Neural cell (in vitro differentiated cells): ENCODE measurements at places on chromosomes 1 and 21. TPM values are rescaled to one million over a fixed set of nuclear protein-coding genes. Genes with fewer than 3 reads are reported as not detected.

IL19 gene
- polyA plus RNA-seq, result not detected in 2 replicates

GJA9 gene
- not detected in 2 replicates for polyA plus RNA-seq

DCDC2B gene
- not detected in 2 replicates for polyA plus RNA-seq

C4BPA gene
- not detected in 2 replicates for polyA plus RNA-seq

DDR2 gene
- 0.69 and 0.76 TPM in 2 replicates for polyA plus RNA-seq

IL24 gene
- not detected in 2 replicates for polyA plus RNA-seq

KCNE2 gene
- polyA plus RNA-seq, result 0.25 and 0.30 TPM in 2 replicates

MTF2 gene
- polyA plus RNA-seq, result 122 and 124 TPM in 2 replicates

SPRR2B gene
- polyA plus RNA-seq, result not detected in 2 replicates

LYPLA2 gene
- 107 and 119 TPM in 2 replicates for polyA plus RNA-seq

KCNJ6 gene
- polyA plus RNA-seq, result 1.4 and 1.7 TPM in 2 replicates

SIPA1L2 gene
- 5.6 and 6.8 TPM in 2 replicates for polyA plus RNA-seq

ASPM gene
- 0.87 and 1.0 TPM in 2 replicates for polyA plus RNA-seq

SYPL2 gene
- not detected in 2 replicates for polyA plus RNA-seq

AUNIP gene
- polyA plus RNA-seq, result 0.48 TPM in 1 of 2 replicates, not detected in the other

KRTAP21-1 gene
- not detected in 2 replicates for polyA plus RNA-seq

CD1B gene
- not detected in 2 replicates for polyA plus RNA-seq

SYT11 gene
- 122 and 127 TPM in 2 replicates for polyA plus RNA-seq

OR6P1 gene
- polyA plus RNA-seq, result not detected in 2 replicates

SCYL3 gene
- polyA plus RNA-seq, result 11.0 and 13.1 TPM in 2 replicates

PHGDH gene
- polyA plus RNA-seq, result 11.8 and 27.1 TPM in 2 replicates

NPL gene
- polyA plus RNA-seq, result 1.2 and 1.6 TPM in 2 replicates

GPR37L1 gene
- not detected in 2 replicates for polyA plus RNA-seq

CSF3R gene
- polyA plus RNA-seq, result not detected in 2 replicates

HSD3B2 gene
- not detected in 2 replicates for polyA plus RNA-seq

LAPTM5 gene
- polyA plus RNA-seq, result 0.12 TPM in 1 of 2 replicates, not detected in the other

MATN1 gene
- 0.22 and 0.42 TPM in 2 replicates for polyA plus RNA-seq

RABGGTB gene
- polyA plus RNA-seq, result 120 and 132 TPM in 2 replicates

OR2L13 gene
- 1.2 TPM in 1 of 2 replicates, not detected in the other for polyA plus RNA-seq

NGF gene
- polyA plus RNA-seq, result not detected in 2 replicates

TMEM269 gene
- polyA plus RNA-seq, result 1.1 and 1.9 TPM in 2 replicates

SFT2D2 gene
- 4.5 and 8.3 TPM in 2 replicates for polyA plus RNA-seq
